Neuronal stem cell (in vitro differentiated cells): ENCODE measurements at places on chromosomes 5 and 9.
A peak's percentile ranks its signal among the peaks of the same experiment; 100 is the strongest.

DNA sequence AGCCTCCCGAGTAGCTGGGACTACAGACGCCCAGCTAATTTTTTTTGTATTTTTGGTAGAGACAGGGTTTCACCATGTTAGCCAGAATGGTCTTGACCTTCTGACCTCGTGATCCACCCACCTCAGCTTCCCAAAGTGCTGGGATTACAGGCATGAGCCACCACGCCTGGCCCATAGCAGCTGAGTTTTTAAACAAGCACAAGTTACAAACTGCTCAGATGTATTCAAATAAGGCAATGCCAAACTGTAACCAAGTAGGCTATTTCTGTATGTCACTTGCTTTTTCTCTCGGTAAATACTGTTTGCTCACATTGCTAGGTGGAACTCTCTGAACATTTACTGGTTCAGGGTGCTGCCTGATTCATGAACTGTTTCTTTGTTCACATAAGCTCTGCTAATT, 799.3 kb upstream of the NUDT12 start:
- DNase-seq: no peak

DNA sequence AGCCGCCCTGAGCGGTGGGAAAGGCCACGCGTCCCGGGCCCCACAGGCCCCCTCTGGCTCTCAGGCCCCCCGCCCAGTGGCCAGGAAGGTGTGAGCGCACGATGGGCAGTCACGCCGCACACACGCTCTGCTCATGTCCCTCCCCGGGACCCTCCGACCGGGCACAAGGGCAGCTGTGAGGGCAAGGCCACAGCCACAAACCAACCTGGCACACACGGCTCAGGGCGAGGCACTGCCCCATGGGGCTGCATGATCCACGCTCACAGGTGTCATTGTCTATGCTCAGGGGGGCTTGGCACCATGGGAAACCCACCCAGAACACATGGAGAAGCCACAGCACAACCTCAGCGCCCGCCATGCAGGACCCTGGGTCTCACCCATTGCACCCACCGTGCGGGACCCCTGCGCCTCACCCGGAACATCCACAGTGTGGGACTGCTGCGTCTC, 51.3 kb downstream of the SLC12A7 start:
- DNase-seq: no peak

GRCh38 chr5:1445689-1446601, 705 bp upstream of the SLC6A3 start:
- DNase-seq: no peak

DNA sequence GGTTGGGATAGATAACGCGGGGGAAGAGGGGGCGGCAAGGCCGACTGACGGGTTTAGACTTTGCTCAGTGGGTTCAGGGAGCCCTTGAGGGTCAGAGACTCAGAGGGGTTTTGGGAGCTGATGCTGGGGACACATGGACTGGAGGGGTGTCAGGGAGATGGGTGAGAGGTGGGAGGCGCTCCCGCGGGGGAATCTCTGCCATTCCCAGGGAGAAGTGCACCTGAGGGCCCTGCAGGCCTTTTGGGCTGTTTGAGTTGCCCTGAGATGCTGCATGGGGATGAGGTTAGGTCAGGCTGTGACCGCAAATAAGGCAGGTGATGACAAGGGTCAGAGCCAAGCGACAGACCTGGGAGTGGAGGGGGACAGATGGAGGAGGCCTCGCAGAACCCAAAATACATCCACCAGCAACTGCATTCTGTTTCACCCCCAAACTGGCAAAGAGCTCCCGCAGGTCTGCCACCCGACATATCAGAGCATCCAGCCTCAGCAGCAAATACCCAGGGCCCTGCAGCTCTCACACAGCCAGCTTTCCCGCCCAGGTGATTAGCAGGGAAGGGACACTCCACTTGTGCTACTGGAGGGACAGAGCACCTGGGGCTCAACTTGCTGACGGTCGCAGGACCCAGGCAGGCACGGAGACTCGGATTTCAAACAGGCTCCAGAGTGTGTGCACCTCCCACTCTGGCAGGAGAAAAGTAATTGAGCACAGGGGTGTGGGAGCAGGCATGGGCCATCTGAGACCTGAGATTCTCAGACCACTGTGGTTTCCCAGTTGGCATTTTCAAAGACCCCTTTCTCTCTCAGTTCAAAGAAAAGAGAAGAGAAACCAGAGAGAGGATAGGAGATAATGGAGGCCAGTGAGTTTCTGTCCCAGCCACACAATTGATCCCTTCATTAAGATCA, 26.4 kb downstream of the TMOD1 start:
- peak; percentile 33 for DNase-seq

DNA sequence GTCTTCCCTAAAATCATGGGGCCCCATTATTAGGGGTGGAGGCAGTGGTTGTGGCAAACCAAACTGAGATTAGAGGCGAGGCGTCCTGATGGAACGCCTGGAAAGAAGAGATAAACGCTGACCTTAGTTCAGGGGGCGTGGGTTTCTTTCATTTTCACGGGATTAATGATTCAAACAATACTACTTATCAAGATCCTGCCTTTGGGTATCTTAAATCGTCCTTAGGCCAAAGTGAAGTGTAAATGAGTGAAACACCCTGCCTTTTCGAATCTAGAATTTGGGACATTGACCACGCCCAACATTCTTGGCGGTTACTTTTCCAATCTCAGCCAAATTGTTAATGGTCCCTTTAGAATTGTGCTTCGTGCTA, 1.0 kb upstream of the UBTD2 start:
- no peak for DNase-seq

GRCh38 chr9:792331-793260, 48.9 kb upstream of the DMRT1 start:
- DNase-seq: no peak

- no peak for DNase-seq
Observed at GRCh38 chr5:58484505-58484904, 6.7 kb upstream of the GAPT start.

DNA sequence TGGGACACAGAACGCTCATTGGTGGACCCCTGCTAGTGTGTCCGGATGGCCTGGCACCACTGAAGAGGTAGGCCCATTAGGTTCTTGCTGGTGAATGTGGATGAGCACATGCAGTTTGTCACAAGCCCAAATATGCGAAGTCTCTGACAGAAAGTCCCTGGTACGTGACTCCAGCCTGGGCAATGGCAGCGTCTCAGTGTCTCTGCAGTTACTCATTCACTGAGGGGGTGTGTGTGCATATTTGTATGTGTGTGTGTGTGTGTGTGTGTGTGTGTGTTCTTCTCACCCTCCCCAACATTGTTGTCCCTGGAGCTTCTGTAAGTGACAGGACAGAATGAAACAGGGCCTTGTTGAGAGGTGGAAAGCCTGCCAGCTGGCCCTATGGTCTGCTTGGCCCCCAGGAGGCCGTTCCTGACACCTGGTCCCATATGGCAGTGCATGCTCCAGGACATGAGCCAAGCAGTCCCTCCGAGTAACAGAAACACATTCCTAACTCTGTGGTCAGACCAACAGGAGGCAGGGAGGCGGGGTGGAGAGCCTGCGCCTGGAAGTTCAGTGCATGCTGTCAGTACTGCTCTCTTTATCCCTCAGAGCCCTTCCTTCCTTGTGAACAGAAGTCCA, 169.9 kb downstream of the SLC28A3 start:
- DNase-seq: no peak

DNA sequence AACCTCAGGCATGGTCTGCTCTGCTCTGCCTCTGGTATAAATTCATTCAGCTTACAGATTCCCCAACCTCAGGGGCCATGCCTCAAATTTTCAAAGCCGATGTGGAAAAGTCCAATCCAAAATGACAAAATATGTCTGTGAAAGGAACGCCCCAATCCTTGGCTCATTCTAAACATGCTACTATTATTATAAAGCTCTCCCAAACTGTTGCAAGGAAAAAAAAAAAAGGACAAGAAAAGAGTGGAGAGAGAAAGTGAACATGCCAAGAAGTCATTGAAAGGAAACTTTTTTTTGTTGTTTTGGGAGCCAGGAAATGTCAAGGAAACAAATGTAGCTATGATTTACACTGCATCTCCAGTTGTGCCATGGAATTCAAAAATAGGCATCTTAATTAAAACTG, 3.8 kb downstream of the COL23A1 start:
- DNase-seq: no peak

DNA sequence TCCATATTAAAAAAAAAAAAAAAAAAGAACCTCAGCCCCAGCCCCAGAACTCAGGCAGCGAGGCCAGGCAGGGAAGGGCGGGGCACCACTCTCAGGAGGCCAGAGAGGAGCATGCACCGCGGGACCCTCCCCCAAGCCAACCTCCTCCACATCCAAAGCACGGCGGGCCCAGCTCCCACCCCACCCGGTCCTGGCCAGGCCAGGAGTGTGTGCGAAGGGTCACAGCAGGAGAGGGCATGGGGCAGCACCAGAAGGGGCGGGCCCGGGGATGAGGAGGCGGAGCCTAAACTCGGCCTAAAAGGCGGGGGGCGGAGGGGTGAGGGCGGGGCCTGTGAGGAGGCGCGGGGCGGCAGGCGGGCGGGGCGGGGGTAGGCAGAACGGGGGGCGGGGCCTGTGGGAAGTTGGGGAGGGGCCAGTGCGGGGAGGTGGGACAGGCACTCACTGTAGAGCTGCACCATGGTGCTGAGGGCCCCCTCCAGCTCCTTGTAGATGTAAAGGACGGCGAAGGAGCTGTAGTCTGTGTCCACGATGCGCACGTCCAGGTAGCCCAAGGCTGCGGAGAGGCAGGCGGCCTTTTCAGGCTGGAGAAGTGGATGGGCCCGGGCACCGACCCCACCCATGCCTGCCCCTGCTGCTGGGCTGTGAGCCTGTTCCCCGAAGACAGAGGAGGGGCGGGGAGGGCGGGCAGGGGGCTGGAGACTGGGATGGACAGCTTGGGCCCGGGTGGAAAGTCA, 1.2 kb downstream of the LCN15 start:
- DNase-seq: peak; percentile 87

DNA sequence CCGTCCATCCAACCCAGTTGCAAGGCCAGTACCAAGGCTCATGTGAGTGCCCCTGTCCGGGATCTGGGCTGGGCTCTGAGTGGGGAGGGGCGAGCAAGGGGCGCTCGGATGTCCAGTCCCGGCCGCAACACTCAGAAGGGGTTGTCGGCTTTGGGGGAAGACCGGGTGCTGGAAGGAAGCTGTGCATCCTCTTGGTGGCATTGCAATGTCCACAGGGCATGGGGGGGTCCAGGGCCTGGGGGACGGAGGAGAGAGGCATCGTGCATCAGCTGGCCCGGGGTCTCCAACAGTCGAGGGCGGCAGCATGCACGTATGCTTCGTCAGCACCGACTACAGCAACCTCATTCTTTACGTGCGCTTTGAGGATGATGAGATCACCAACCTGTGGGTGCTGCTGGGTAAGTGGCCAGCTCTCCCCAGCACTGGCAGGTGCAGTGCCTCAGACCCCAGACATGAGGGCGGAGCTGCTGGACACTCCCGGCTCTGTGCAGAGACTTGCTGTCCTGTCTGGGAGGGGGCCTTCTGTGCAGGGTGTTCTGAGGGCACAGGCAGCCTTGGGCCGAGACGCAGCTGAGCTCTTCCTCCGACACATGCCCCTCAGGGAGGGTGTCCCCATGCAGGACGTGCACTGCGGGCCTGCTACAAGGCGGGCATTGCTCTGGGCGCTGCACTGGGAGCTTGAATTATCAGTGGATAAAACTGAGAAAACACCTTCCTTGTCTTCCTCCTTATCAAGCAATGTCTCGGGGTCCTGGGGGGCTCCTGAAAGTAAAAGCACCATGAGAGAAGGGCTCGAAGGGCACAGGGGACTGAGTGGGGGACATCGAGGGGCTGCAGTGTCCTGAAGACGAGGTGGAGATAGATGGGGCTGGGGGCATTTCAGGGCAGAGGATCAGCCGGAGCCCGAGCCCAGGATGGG, 22.5 kb downstream of the GLT6D1 start:
- DNase-seq: no peak

- no peak for DNase-seq
Observed at GRCh38 chr5:56447232-56447631, 214.1 kb upstream of the ANKRD55 start.

DNA sequence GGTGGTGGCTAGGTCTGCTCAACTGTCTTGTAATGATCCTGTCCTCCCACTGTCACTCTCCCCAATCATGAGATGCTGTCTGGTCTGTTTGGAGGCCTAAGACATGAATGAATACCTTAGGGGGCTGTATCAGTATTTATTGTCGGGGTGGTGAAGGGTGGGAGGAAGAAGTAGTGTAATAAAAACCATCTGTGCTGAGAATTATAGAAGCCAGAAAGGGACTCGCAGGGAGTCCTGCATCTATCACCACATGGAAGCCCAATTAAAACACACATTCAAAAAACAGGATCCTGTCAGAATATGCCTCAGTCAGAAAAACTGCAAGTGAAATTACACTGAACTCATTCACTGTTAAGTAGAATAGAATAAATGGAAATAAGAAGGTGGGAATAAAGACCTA, 1134.3 kb upstream of the C9orf72 start:
- no peak for DNase-seq

DNA sequence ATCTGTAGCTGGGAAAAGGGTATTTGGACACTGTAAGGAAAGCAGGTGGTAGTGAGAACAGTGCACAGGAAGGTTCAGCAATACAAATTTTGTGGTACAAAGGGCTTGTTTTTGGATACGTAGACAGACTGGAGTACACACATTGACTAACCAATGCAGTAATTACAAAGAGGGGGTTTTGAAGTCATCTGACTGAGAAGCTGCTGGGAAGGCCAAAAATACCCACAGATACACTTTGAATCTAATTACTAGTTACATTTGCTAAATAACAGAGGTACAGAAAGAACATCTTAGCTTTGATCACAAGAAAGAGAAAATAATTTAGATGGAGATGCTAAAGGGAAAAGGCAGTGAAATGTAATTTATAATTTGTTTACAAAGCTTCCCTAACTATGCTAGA, 45.9 kb downstream of the PKD2L2 start:
- DNase-seq: no peak

GRCh38 chr9:92728831-92729734, 35.5 kb downstream of the BICD2 start:
- DNase-seq: no peak

GRCh38 chr5:156698323-156698722, 151.8 kb upstream of the PPP1R2B start:
- no peak for DNase-seq

GRCh38 chr5:138648841-138649240, 73.6 kb upstream of the HSPA9 start:
- DNase-seq: no peak

DNA sequence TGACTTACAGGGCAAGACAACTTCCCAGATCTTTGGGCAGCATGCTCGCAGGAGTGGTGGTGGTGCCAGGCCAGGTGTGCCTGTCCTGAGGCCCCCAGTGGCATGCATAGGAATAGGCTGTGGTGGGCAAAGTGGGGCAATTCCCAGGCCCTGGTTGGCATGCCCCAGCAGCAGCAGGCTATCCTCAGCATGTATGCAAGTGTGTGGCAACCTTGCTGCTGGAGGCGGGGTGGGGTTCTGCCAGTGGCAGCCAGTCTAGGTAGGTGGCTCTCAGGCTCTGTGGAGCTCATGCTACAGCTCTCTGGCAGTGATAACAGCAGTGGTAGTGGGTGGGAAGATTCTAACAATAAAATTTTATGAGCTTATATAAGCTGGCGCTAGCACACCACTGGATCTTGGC, 27.7 kb upstream of the C6 start:
- DNase-seq: no peak

- no peak for DNase-seq
Observed at GRCh38 chr5:87949676-87950631, 318.7 kb downstream of the TMEM161B start.
